ENCODE measurements at places on chromosomes 3 and 15.

DNA sequence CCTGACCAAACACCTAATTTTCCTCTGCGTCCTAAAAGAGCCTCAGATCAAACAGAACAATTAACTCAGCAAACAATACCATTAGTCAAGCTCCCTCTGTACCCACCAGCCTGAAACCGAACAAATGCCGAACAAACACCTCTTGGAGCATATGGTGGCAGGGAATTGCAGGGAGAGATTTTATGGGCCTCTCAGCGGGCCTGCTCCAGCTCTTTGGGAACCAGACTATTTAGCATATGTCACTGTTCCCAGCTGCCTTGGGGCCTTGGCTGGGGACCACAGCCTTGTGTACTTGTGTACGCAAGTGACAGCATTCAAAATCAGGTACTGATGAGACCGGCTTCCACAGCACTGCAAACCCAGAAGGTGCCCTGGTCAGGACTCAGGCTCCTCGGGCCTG is 388.8 kb upstream of the PPP2R3A start:
- no peak for DNase-seq

DNA sequence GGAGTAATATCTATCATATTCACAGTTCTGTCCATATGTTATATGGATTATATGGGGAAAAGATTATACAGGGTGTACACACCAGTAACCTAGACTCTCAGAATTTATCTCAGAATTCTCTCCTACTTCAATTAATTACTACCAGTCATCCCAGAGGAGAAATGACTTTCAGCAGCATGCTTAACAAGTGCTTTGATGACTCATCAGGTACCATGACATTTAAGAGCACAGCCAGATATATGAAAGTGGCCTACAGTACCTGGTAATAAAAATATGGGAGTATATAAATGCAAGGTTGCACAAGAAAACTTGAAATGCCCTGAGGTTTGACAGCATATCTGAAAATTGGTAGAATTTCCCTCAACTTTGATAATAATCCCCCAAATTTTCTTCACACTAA is 1273.0 kb downstream of the OTOL1 start:
- DNase-seq: no peak

- no peak for DNase-seq
Measured at GRCh38 chr3:65433480-65433879, 605.2 kb downstream of the MAGI1 start.

- no peak for DNase-seq
Measured at GRCh38 chr3:190024912-190025311, 95.8 kb downstream of the P3H2 start.

DNA sequence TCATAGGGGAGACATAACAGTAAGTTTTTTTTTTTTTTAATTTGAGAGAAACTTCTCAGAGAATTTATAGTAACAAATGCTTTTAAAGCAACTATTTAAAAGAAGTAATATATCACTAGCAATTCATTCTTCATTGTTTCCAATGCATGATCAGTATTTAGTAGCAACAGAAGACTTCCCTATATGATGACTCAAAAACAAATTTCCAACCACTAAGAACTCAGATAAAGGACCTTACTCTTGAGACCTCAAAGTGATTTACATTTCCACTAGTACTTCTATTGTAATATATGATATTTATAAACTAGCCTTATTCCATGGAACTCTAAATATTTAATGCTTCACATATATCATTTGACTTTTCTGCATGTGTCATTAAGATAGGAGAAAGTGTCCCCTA is 356.3 kb downstream of the ZBTB20 start:
- DNase-seq: no peak

DNA sequence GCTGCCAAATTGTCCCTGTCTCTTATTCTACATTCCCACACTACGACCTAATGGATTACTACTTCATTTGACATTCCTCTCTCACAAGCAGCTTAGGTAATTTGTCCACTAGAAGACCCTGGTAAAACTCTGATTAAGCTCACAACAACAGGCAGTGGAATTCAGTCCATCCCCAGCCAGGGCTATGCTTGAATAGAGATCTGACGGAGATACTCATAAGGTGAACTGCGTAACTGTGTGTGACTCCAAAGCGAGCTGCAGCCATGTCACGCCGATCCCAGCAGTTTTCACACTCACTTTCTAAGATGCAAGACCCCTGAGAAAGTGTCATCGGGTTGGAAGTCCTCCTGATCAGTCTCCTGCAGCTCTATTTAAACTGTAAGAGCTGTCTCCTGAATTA is 25.7 kb upstream of the ROBO2 start:
- no peak for DNase-seq

DNA sequence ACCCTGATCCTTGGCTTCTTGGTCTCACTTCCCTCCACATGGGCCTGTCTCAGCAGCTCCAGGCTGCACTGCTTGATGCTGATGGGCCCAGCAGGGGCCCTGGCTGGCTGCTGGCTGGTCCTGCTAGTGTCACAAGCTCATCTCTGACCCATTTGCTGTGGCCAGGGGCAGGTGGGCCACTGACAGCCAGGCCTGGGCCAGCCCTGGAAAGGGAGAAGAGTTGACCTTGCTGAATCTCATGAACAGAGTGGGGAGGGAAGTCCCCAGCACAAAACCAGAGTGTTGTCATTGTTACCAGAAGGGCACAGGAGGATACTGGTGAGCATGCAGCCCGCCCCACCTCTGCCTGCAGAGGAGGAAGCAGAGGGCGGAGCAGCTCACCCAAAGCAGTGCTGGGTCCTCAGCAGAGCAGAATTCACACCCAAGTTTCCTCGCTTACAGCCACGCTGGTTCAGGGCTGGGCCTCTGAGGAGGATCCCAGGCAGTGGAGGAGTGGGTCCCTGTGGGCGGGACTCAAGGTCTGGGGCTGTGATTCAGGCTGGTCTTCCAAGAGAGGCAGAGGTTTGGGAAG is 7.6 kb upstream of the KLF15 start:
- no peak for DNase-seq

- no peak for DNase-seq
Measured at GRCh38 chr15:75156326-75157215, 45.1 kb upstream of the C15orf39 start.

DNA sequence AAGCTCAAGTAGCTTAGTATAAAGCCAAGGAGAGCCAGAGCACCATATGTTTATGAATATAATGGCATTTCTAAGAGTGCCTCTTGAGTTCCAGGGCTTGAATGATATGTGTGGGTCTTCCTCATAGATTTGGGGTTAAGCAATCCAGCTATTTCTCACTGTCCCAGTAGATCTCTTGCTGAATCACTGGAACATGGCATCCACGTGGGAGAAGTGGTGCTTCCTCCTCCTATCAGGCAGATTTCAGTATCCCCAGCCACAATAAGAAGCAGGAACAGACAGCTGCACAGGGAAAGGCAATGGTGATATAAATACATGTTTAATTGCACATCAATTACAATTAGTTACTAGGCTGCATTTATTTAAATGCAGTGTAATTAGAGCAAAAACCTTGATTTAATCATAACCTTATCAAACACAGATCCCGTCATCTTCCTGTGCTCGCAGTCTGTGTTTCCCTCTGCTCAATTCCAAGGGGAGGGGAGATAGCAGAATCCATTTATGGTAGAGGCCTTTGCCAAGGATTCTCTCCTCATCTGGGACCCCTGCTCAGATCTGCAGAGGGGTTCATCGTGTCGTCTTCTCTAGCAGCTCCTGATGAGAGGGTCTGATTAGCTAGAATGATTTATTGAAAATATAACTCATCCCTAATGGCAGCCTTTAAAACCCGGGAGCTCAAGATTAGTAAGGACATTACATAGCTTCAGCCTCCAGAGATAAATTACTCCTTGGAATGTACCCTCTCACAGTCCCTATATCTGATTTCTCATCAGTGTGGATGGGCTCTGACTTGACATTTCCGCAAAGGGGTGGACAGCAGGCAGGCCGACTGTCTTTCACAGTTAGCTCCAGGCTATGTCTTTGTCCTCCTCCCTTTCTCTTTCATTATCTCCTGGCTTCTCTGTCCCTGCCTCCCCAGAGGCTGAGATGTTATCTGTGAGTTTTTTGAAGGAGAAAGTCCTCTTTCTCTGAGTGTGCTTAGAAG is 775.9 kb downstream of the AGBL1 start:
- no peak for DNase-seq

DNA sequence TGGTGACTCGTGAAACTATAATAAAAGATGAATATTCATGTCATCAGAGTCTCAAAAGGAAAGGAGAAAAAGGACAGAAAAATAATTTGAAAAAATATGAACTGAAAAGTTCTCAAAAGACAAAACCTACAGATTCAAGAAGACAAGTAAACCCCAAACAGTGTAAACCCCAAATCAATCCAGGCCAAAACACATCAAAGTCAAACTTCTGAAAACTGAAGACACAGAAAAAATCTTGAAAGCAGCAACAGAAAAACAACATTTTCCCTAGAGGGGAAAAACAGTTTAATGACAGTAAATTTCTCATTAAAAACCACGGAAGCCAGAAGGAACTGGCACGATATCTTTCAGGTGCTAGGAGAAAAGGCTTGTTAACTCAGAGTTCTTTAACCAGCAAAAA is 143.8 kb downstream of the PEAK1 start:
- no peak for DNase-seq
